ENCODE measurements at places on chromosomes 3 and 15.

GRCh38 chr3:66253790-66254620, 33.2 kb downstream of the SLC25A26 start:
- no peak for DNase-seq

DNA sequence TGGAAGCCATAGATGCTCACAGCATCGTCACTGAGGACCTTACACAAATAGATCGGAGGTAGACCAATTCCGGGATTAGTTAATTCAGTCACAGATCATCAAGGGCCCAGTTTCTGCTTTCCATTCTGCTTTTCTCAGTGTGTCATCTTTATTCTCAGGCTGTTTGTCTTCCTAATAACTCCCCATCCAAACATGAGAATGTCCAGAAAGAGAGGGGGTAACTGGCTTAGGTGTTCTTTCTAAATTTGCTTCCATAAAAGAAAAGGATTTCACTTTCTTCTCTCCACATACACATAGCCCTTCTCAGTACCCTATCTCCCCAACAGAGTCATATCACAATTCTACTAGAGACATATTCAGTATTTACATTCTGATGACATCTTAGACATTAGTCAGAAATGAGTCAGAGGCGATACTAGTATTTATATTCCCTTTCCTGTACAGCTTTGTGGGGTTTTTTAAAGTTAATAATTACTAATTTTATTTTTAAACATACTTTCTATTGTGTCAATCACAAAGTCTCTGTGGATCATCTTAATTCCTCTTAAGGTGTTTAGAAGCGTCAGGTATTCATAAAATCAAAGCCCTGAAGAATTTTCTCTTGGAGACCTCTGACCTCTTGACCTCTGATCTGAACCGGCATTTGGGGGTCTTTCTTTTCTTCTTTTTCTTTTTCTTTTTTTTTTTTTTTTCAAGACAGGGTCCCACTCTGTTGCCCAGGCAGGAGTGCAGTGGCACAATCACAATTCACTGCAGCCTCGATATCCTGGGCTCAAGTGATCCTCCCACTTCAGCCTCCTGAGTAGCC, 24.3 kb upstream of the IL12A start:
- no peak for DNase-seq

GRCh38 chr15:101120987-101121386, 130.9 kb downstream of the CHSY1 start:
- no peak for DNase-seq

DNA sequence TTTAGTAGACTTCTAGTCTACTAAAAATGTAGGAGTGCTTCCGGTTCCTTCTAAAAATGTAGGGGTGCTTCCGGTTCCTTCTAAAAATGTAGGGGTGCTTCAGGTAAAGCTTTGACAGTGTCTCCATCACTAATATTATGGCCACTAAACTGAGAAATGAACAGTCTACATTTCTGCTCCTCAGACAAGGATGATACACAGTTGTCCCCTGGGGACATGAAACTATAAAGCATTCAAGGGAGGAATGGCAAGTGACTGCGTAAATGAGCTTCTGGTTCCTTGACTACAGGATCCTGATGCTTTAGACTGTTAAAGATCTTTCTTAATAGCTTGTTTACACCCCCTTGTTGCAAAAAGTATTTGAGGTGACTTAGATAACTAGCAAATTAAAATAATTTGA, 53.9 kb upstream of the SLC9A9 start:
- DNase-seq: no peak

- no peak for DNase-seq
Measured at GRCh38 chr15:86935841-86936240, 856.2 kb downstream of the AGBL1 start.

DNA sequence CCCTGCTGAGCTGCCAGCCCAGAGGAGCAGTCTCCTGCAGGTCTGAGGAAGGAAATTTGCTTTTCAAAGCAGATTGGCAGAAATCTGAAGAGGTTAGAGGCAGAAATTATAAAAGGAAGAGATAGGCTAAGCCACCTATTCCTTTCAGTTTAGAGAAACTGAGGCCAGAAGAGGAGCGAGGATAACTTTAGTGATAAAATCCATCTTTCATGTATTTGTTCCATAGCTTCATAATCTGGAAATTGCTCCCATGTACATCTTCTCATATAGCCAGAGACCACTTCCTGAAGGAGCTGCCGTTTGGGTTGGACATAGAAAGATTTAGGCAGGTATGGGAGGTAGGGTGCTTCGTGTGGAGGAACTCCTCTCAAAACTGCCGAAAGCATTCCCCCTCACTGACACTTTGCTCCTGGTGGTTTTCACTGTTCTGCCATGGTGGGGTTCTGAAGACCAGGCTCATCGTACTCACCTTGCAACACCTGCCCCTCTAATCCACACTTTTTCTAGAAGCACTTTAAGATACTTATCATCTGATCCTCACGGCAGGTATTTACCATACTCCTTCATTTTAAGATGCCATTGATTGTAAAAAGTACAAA, 670 bp upstream of the ACAP2 start:
- no peak for DNase-seq

GRCh38 chr3:187971629-187972028, 182.3 kb upstream of the LPP start:
- DNase-seq: no peak

- no peak for DNase-seq
Measured at GRCh38 chr3:16134173-16134928, 40.1 kb upstream of the GALNT15 start.

DNA sequence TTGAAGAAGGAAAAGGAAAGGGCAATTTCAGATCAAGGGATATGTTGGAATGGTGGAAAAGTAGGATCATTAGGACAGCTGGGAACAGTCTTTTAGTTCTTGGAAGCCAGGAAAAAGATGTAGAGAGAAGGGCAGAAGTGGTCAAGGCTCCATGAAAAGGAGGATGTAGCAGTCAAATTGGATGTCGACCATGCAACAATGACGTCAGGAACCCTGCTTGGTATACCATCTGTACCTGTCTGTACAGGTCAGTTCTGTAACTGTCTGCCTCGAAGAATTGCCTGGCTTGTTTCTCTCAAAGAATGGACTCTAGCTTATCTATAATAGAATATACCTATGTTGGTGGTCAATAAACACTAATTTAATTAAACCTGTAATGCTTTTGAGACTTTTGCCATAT, 157.8 kb upstream of the SGO1 start:
- DNase-seq: no peak

GRCh38 chr3:138477801-138478200, 43.4 kb downstream of the ESYT3 start:
- DNase-seq: no peak

- DNase-seq: no peak
Measured at GRCh38 chr15:31799715-31800321, 230.5 kb upstream of the CHRNA7 start.

DNA sequence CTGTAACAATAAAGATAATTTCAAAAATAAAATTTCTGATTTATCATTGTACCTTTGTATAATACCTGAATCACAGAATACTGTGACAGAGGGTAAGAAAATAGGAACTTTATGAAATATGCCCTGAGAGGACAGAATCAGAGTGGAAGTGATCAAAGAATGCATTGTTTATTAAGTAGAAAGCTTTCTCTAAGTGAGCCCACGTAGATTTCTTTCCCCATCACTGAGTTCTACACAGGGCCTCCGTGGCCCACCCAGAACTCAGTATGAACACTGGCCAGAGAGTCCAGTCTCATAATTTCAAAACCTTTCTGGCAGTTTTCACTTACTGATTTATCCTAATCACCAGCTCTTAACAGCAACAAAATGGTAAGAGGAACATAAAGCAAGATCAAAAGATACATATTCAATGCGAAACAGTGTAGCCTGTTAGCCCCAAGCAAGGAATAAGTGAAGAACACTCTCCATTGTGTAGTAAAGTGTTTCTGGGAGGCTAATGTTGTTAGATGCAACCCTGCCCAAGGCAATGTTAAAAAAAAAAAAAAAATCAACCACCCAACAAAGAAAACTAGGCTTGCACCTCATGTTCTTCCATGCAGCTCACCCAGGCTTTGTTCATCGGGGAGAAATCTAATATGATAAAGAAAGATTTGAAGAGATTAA, 341.3 kb downstream of the LSAMP start:
- DNase-seq: no peak

GRCh38 chr3:61894988-61895935, 333.9 kb downstream of the PTPRG start:
- DNase-seq: peak; percentile 28

GRCh38 chr3:11467875-11468274, 175.8 kb downstream of the VGLL4 start:
- no peak for DNase-seq

GRCh38 chr15:78407608-78408354, 30.2 kb upstream of the IREB2 start:
- no peak for DNase-seq

GRCh38 chr3:150146991-150147761, 176.5 kb upstream of the PFN2 start:
- no peak for DNase-seq

- no peak for DNase-seq
Measured at GRCh38 chr3:178492491-178492890, 43.7 kb upstream of the KCNMB2 start.

DNA sequence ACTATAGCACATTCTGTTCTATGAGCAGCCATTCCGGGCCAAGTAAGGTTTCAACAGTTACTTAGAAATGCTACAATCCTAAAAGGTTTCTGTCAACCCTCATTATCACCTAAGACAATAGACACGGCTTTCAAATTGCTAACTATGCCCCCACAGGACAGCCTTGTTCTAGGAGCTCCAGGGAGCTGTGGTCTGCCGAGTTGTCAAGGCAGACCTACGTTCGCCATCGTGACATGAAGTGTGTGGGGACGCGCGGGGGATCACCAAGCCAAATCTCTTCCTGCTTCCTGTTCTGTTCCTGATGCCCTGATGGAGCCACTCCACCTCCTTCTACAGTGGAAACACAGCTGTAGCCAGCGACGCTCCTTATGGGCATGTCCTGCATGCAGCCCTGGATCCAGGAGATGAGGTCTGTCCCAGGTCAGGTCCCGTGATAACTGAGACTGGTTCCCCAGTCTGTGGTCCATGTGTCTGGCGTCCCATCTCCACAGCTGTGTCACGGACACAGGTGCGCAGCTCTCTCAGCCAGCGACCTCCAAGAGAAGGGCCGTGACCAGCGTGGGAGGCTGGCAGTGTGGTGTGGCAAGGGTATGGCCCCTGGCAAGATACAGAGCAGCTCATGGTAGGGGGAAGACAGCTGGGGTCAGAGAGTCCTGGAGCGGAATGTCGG, 82.8 kb downstream of the PCSK6 start:
- DNase-seq: no peak

DNA sequence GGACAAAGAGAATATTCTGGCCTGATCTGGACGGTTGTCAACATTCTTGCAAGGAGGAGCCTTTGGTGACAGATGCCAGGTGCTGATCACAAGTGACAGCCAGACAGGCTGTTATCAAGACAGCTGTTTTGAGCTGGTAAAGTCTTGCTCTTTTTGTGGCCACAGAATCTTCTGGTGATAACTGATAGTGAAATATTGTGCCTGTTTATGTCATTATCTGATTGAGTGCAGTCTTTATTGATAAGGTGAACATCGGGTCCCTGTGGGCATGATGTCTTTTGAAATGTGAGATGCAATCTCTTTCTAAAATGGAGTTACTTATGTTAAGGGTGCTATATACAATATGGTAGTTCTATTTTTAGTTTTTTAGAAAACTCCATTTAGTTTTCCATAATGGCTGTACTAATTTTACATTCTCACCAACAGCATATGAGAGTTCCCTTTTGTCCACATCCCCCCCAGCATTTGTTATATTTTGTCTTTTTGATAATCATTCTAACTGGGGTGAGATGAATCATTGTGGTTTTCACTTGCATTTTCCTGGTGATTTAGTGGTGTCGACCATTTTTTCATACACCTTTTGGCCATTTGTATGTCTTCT, 10.7 kb downstream of the CEP63 start:
- DNase-seq: no peak

DNA sequence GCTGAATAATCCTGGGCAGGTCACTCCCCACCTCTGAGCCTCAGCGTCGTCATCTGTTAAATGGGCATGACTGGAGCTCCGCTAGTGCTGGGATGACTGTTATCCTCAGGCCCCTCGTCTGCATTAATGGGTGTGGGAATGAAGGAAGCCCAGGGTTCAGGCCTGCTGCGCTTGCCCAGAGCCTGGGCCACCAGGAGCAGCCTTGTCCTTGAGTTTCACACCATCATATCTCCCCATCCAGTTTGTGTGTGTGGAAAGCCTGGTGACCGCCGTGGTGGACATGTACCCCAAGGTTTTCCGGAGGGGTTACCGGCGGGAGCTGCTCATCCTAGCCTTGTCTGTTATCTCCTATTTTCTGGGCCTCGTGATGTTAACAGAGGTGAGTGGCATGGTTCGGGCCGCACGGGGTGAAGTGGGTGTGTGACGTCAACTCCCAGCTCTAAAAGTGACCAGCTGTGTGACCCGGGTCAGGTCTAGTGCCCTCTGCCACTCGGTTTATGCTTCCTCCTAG, 63.5 kb upstream of the SLC6A1 start:
- no peak for DNase-seq

- DNase-seq: no peak
Measured at GRCh38 chr3:27883266-27883665, 161.1 kb upstream of the EOMES start.

DNA sequence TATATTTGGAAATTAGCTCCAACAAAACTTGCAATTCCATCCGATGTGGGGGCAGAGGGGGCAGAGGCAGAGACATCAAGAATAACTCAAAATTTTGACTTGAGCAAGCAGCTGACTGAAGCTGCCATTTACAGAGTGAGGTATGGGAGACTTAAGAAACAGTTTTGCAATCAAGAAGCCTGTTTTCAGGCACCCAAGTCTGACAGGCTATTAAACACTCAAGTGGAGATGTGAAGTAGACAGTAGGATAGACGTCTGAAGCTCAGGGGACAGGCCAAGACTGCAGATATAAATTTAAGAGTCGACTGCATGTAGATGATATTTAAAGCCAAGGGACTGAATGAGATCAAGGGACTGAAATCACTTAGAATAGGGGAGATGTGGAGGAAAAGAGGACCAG, 9.9 kb upstream of the SH3BP5 start:
- DNase-seq: no peak

DNA sequence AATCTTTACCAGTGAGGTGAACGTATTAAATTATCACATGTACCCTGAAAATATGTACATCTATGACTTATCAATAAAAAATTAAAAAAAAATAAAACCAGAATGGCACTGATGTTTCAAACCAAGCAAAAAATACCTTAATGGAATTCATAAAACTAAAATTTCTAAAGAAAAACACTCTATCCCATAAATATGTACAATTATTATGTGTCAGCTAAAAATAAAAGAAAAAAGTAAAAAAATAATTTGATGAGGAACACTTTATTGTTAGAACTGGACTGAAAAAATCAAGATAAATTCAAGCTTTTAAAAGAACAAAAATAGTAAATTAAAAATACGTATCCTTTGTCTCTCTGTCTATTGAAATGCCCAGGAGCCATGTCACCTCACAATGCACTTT, 63.1 kb downstream of the IL20RB start:
- no peak for DNase-seq

GRCh38 chr15:67945951-67946700, 106.3 kb upstream of the RNU6-1 start:
- no peak for DNase-seq

GRCh38 chr3:109118584-109118983, 650 bp upstream of the MORC1 start:
- no peak for DNase-seq

GRCh38 chr3:136632625-136633081, 119.5 kb downstream of the STAG1 start:
- DNase-seq: no peak

All from stimulated activated CD8-positive, alpha-beta memory T cell treated with anti-CD3 and anti-CD28 coated beads, Interleukin-2, amount 100 ng/mL, for 48 hours (primary cell).